ENCODE measurements at places on chromosomes 5 and 9.
A peak's percentile ranks its signal among the peaks of the same experiment; 100 is the strongest.

- DNase-seq, result no peak
These were observed 90.7 kb downstream of the MEF2C start for GRCh38 chr5:88792144-88792840.

GRCh38 chr9:130680836-130681768 is 12.5 kb upstream of the EXOSC2 start:
- DNase-seq, result peak; percentile 37

GRCh38 chr9:110224583-110224982 is 16.6 kb upstream of the C9orf152 start:
- DNase-seq, result no peak

GRCh38 chr9:133008824-133009223 is 22.0 kb upstream of the GTF3C5 start:
- DNase-seq, result no peak

DNA sequence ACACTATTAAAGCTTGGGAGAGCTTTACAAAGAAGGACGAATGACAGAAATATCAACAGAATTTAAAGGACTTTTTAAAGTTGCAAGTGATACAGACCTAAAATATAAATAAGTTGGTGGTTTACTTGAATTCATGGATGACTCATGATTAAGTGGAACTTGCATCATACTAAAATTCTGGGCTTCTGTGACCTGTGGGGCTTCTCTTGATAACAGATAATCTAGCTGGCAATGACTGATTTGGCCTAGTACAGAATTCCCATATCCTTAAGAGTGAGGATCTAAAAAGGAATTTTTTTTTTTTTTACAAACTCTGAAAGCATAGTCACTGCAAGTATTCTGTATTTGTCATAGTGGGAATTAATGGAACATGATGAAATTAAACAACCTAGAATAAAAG is 543.7 kb upstream of the SGCD start:
- DNase-seq, result no peak

- DNase-seq, result no peak
These were observed 135.1 kb upstream of the ERCC6L2 start for GRCh38 chr9:95740217-95741004.

DNA sequence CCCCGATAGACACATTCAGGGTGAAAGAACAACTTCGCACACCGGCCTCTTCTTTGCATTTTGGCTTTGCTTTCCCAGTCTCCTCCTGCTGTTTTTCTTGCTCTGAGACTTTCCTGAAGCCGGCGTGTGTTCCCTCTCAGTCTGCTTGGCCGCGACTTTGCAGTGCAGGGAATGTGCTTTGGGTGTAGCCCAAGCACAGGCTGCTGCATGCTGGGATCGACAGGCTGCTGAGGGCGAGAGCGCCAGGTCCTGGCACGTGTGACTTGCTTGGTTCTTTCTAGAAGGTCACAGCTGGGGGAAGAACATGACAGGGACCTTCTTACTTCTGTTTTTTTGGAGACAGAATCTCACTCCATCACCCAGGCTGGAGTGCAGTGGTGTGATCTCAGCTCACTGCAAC is 40.6 kb downstream of the TENT4A start:
- no peak for DNase-seq

- DNase-seq, result no peak
These were observed 31.9 kb upstream of the ATP6V1G1 start for GRCh38 chr9:114555696-114556095.

- no peak for DNase-seq
These were observed 66.4 kb downstream of the RETREG1 start for GRCh38 chr5:16550316-16550952.

GRCh38 chr9:1042466-1042865 is 7.7 kb upstream of the DMRT2 start:
- no peak for DNase-seq

- no peak for DNase-seq
These were observed 104.3 kb downstream of the TRPM6 start for GRCh38 chr9:74783408-74783807.

DNA sequence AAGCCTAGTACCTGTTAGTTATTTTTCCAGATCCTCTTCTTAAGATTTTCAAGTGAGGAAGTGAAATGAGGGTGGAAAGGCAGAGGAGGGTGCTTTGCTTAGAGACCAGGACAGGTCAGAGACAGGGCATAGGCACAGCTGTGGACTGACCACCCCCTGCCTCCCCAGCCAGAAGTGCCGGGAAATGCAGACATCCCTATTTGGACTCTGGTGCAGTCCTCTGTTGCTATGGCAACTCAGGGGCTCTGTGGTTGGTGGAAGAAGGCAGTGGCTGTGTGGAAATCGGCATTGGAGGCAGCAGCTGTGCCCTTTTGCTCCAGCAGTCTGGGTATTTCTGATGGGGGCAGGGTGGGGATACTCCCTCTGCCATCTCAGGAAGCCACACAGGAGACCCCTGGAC is 43.3 kb upstream of the NDFIP1 start:
- no peak for DNase-seq

DNA sequence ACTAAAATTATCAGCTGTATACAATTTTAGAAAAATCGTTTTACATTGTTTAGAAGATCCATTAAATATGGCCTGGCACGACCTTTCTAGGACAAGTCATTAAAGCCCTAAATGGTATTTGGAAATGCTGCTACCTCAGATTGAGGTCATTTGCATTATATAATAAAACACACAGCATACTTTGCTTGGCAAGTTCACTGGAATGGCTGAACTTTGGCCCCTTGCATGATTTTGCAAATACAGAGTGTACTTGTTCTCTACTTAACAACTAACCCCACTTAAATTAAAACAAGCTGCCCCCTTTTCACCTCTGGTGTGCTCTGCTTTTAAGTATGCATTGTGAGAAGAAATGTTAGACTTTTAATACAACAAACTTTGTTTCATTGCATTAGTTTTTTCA is 860.1 kb downstream of the PTPRD start:
- DNase-seq, result no peak

GRCh38 chr5:153770066-153770465 is 268.6 kb downstream of the FAM114A2 start:
- no peak for DNase-seq

DNA sequence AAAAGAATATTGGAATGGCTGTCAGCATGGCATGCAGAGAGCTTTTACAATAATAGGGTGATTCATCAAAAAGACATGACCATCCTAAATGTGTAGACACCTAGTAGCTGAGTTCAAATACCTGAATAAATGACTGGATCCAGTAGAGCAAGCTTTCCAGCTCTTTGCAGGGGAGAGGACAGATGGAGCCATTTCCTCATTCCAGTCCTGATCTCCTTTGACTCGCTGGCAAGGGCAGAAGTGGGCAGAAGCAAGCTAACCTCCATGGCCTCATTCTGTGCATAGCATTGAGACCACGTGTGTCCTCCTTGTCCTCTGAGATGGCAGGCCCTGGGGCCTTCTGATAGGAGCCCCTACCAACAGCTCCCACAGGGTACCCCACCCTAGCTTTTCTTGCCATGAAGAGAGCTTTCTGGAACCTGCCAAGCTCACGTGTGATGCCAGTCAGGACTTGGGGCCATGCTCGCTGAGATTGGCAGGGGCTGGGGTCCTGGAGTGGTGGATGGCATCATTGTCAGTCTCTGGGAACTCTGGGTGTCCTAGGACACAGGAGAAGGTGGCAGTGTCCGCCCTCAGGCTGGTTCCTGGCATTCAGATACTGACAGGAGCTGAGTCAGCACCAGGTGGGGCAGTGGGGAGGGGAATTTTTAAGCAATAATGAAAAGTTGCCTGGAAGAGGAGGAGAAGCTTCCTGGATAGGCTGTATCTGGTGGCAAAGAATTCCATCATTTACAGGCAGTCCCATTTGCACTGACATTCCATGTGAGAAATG is 33.6 kb downstream of the WWC1 start:
- no peak for DNase-seq

DNA sequence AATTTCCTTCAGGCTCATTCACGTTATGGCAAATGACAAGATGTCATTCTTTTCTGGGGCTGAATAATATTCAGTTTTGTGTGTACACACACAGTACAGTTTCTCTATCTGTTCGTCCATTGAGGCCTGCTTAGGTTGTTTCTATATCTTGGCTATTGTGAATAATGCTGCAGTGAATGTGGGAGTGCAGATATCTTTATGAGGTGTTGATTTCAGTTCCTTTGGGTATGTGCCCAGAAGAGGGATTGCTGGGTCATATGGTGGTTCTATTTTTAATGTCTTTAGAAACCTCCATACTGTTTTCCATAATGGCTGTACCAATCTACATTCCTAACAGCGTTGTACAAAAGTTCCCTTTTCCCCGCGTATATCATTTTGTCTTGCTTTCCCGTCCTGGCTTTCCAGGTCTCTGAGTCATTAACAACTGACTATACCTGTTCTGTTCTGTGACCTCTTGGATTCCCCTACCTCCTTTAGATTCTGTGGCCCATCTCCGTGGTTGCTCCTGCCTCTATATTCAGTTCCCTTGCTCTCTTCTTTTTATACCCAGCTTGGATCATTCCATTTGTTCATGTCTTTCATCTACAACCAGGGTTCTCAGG is 6.8 kb downstream of the SNX30 start:
- DNase-seq, result no peak

- DNase-seq, result no peak
These were observed 175.1 kb upstream of the OTULINL start for GRCh38 chr5:14406554-14406849.

DNA sequence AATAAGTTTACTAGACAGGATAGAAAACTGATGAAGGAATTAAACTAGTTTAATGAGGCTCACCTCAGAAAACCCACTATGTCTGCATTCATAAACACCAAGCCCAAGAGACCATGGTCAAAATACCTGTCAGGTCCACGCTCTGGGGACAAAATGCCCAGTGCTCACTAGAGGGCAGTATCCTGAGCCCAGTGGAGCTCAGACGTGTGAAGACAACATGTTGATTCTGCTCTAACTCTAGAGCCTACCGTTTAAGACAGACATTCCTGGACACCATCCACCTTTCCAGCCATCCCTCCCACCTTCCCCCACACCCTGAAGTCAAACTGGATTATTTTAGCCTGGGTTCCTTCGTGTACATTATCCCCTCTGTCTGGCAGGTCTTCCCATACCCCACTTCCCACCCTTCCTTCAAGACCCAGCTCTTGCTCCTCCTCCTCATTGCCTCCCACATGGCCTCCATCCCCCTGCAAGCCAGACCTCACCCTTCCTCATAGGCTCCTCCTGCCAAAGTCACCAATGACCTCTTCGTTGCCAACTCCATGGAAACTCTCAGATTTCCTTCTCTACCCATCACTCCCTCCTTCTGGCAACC is 142.3 kb upstream of the FSTL4 start:
- no peak for DNase-seq

GRCh38 chr9:20707708-20708107 is 23.6 kb downstream of the FOCAD start:
- DNase-seq, result no peak

DNA sequence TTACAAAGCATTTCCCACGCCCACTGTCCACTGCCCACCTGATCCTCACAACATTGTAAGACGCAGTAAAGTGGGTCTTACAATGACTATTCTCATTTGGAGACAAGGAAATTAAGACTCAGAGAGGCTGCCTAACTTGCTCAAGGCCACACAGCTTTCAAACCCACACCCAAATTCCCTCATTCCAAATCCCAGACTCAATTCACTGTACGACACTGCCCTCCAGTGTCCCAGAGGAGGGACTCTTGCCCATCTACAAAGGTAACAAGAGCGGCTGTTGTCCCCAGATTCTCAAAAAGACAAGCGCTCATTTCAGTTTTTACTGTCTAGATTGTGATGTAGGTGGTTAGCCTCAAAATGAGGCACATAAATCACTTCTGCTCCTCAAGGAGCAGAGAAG is 184.6 kb downstream of the ACTL7B start:
- DNase-seq, result no peak

DNA sequence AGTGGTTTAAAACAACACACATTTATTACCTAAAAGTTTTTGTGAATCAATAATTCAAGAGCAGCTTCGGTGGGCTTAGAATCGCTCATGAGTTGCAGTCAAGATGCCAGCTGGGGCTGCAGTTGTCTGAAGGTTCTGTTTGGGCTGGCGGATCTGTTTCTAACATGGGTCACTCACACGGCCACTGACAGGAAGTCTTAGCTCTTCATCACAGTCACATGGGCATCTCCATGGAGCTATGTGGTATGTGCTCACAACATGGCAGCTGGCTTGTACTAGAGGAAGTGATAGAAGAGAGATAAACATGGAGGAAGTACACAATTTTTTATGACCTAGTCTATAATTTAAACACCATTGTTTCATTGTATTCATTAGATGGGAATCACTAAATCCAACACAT is 11.2 kb downstream of the KLHL9 start:
- no peak for DNase-seq

DNA sequence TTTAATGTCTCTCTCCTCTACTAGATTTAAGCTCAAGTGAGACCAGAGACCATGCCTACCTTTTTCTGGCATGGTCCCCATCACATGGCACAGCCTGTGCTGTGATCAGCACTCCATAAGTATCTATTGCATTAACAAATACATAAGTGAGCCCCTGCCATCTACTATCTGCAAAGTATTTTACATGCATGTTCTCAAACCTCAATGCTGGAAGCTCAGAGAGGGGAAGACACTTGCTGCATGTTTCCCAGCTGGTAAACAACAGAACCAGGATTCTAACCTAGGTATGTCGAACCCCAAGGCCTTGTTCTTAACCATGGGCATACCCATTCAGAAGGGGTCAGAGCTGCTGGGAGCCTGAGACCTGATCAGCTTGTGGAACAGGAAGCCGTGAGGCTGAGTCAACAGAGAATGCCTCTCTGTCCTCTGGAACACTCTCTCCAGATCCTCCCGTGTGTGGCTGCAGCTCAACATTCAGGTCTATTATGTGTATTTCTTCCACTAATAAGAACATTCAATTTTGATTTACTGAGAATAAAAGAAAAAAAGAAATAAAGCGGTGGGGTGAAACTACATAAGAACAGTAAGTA is 232.5 kb upstream of the MSX2 start:
- no peak for DNase-seq

DNA sequence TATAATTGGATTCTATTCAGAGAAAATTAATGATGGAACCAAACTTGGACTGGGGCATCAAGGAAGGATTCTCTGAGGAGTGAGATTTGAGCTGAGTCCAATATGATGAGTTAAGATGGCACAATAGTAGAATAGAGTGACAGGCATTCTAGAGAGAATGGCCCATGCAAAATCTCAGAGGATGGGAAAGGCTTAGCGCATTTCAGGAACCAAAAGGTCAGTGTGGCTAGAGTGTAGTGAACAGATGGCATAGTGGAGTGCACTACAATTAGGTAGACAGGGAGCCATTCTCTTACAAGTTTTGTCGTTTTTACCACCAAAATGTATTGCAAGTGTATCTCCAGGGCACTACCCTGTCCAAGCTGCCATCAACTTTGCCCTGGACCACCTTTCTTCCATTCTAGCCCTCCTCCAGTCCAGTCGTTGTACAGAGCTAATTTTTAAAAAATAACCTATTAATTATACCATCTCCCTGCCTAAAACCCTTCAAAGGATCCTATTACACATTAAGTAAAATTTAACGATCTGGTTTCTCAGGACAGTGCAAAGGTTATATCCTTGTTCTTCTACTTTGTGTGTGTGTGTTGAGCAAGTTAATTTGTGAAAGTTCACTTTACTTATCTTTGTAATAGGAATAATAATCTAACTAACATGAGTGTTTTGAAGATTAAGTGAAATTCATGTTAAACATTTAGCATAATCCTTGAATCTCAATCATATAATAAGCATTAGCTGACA is 211.7 kb downstream of the COMMD10 start:
- DNase-seq, result no peak

- DNase-seq, result no peak
These were observed 109.1 kb upstream of the PTGER4 start for GRCh38 chr5:40570408-40571129.

GRCh38 chr5:95809414-95809960 is 13.0 kb downstream of the GLRX start:
- DNase-seq, result no peak

GRCh38 chr9:114604989-114605388 is 6.1 kb upstream of the TMEM268 start:
- DNase-seq, result no peak

Data from naive thymus-derived CD4-positive, alpha-beta T cell (primary cell).